ENCODE measurements at places on chromosomes 1 and 21.

DNA sequence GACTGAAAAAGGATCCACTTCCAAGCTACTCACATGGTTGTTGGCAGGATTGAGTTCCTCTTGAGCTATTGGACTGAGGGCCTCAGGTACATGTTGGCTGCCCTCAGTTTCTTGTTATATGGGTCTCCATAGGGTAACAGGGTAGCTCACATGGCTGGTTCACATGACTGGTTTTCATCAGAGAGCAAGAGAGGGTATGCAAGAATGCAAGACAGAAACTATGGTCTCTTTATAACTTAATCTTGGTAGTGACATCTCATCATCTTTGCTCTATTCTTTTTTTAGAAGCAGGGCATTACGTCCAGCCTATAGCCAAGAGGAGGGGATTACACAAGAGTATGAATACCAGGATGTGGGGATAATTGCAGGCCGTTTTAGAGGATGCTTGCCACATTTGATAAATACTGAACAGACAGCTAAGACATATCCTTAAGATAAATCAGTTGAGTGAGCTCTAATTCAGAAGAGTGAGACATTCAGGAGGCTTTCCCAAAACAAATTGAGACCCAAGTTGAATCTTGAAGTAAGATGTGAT, 100.2 kb downstream of the HMCN1 start:
- DNase-seq, result no peak

DNA sequence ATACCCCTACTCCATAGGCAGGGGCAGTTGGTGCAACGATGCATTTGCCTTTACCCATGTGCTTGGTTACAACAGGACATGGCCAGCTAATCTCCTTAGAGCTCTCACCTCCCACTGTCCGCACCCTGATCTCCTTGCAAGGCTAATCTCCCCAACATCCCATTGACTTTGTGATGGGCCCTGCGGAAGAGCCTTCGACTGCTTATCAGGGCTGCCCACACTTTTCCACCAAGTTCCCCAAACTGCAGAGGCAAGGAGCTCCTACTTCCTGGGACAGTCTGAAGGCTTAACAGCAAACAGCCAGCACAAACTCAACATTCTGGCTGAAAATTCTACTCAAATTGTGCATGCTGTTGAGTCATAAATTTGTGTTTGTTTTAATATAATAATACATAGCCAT, 36.0 kb downstream of the C1orf94 start:
- no peak for DNase-seq

GRCh38 chr21:34574601-34575529, 40.0 kb downstream of the RCAN1 start:
- no peak for DNase-seq

DNA sequence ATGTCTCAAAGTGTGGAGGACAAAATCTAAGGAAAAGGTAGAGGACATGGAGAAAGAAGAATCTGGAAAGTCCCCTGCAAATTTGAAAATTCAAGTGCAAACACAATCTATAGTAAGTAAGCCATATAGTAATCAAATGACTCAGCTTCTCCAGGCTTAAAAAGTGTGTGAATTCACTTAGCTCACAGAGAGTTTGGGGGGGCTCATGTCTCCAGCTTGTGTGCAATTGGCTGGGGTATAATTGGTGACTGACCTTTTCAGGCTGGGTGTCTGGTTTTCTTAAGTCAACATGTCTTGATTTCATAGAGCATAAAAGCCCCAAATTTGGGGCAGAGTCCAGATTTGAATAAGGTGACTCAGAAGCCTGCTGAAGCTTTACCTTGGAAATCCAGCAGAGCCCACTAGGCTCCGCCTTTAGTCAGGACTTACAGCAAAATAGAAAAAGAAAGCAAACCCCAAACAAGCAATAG, 8.6 kb downstream of the CLDN14 start:
- no peak for DNase-seq

- DNase-seq, result no peak
Observed at GRCh38 chr1:221411283-221411682, 330.6 kb downstream of the DUSP10 start.

DNA sequence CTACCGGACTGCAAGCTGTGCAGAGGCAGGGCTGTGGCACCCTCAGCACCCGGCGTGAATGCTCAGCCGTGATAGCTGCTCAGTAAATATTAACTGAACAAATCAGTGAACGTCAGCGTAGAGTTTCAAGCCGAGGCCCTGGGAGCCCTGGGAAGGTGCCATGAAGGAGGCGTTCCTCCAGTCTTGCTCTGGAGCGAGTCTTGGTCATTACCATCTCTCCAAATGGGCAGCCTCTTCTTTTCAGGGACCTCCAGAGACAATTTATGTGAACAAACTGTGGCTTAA, 449.2 kb downstream of the CAMTA1 start:
- no peak for DNase-seq

GRCh38 chr1:43997295-43997999, 6.0 kb downstream of the CCDC24 start:
- DNase-seq, result no peak

Data from thoracic aorta (tissue), 2 donors.